Stimulated activated CD4-positive, alpha-beta T cell treated with anti-CD3 and anti-CD28 coated beads, Interleukin-12 subunit alpha, Interleukin-12 subunit beta, amount 100 ng/mL, for 24 hours (primary cell): ENCODE measurements at places on chromosomes 7 and 10.

DNA sequence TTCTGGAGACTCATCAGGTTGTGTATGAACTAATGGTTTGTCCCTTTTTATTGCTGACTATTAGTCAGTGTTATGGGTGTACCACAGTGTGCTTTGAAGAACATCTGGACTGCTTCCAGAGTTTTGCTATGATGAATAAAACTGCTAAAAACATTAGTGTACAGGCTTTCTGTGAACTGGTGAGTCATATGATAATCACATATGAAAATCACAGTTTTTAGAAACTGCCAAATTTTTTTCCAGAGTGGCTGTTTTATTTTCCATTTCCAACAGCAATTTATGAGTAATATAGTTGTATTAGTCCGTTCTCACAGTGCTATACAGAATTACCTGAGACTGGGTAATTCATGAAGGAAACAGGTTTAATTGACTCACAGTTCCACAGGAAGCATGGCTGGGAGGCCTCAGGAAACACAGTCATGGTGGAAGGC, 281.2 kb upstream of the VSTM2A start:
- no peak for DNase-seq

GRCh38 chr10:107166403-107166802, 1.9 kb upstream of the SORCS1 start:
- DNase-seq: no peak

DNA sequence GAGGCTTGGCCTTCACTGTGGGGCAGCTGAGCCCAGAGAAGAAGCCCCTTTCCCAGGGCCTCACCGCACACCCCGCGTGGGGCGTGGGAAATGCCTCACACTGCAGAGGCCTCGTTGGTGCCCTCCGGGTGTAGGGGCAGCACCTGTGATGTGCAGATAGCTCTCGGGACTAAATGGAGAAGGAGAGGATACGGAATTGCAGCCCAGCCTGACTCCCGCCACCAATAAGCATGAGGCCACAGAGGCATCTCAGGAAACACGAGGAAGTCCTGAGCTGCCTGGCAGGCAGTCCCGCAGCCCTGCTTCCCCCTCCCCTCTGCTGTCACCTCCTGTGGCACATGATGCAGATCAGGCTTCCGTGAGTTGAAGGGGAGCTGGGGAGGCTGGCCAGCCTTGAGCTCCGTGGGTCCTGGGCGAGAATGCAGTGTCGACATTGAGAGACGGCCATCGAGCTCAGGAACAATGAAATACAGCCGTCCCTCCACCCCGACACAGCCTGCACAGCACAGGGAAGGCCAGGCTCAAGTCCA, 59.6 kb upstream of the PPP2R2D start:
- no peak for DNase-seq

DNA sequence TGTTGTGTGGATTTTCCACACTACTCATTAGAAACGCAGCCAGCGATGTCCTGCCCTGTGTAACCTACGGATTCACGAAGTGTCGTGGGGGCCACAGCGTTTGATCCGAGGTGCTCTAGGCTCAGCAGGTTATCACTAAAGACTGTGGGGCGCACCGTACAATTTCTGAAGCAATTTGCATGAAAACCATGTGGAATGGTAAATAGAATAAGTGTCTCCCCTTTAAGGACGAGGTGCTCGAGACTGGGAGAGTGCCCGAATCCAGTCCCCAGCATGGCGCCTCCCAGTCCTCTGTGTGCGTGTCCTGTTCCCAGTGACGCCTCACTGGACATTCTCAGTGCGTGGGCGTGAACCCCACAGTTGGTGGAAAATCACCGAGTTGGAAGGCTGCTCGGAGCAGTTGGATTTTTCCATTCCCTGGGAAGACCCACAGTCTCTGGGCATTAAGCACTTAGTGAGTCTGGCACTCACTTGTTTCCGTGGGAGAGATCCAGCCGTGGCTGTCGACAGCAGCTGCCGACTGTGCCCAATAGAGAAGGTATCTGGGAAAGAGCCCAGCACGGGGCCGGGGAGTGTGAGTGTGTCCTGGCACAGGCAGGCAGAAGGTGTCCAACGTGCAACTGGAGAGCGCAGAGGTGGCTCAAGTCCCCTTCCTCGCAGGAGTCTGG, 37.0 kb downstream of the PFKP start:
- DNase-seq: no peak

GRCh38 chr7:99359465-99360154, 14.9 kb upstream of the ARPC1B start:
- DNase-seq: no peak

DNA sequence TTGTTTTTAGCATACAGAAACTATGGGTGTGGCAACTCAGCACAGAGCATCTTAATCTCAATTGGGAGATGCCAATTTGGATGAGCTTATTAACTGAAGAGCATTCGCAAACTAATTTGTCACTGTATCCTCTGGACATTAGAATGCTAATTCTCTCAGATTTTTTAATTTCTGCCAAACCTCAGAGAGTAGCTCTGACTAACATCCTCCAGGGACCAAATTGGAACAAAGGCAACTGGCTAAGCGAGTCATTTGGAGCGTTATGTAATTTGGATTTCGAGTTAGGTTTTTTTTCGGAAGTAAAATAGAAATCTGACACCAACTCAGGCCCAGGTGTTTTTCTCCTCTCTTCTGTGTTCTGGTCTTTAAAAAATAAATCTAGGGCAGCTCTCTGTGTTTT, 201.9 kb downstream of the BMPER start:
- DNase-seq: no peak

GRCh38 chr7:53812135-53812534, 730.0 kb upstream of the VSTM2A start:
- DNase-seq: no peak

DNA sequence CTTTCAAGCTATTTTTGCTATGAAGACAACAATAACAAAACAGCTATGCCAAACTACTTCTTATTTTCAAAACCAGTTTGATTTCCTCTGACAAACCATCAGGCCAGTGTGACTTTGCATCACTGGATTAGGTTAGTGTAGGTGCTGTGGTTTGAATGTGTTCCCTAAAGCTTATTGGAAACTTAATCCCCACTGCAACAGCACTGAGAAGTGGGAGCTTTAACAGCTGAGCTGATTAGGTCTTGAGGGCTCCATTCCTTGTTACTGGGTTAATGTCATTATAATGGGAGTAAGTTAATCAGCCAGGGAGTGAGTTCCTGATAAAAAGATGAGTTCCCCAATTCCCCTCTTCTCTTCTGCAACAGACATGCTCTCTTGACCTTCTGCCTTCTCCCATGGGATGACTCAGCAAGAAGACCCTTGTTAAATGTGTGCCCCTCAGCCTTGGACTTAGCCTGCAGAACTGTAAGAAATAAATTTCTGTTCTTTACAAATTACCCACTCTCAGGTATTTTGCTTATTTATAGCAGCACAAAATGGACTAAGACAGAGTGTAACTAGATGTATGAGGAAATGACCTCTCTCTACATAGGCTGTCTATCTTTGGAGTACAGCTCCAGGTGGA, 186.8 kb downstream of the CTTNBP2 start:
- no peak for DNase-seq

DNA sequence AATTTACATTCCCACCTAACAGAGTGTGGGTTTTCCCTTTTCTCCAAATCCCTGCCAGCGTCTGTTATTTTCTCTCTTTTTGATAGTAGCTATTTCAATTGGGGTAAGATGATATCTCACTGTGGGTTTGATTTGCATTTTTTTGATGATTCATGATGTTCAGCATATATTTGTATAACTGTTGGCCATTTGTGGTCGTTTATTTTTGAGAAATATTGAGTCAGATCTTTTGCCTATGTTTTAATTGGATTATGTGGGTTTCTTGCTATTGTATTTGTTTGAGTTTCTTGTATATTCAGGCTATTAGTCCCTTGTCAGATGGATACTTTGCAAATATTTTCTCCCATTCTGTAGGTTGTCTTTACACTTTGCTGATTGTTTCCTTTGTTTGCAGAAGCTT, 193.8 kb downstream of the ABCA13 start:
- no peak for DNase-seq

- DNase-seq: no peak
Observed at GRCh38 chr10:51783941-51784340, 84.5 kb upstream of the CSTF2T start.
